Effector memory CD4-positive, alpha-beta T cell (primary cell): ENCODE measurements at places on chromosomes 12 and 14.

- H3K4me1 ChIP-seq: no peaks in the 10 kb centered on the region
- no peak for DNase-seq
- no peaks in the 10 kb centered on the region for H3K27me3 ChIP-seq
- H3K4me3 ChIP-seq: no peak overlapping the region
Measured at GRCh38 chr12:129196927-129197326, 343.6 kb downstream of the GLT1D1 start.

DNA sequence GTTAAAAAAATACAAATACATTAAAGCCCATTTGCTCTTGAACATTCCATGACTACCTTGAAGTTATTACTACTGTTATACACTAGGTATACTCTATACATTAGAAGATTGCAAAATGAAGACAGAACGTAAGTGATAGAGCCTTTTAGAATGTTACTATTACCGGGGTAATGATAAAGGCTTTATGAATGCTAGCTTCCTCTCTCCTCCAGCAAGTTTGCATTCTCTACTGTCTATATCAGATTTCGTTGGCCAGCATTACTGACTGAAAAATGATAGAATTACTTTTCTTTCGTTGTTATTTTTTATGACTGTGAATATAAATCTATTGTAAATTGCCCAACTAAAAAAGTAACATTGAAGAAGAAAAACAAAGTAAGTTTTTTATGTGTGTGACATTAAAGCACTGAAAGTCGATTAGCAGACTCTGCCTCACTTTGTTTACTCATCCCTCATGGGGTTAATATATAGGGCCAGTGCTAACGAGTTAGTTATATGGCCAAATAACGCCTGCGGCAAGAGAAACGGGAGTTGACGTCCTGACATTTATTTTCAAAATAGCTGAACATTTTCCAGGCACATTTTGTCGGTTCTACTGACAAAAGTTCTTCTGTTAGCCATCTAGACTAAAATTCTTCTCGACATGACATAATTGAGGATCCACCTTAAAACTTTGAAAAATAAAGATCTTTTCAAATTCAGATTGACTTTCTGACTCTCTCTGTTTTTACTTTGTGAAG, 163.8 kb upstream of the KITLG start:
- peaks cover 2% of the 10 kb centered on the region for H3K27me3 ChIP-seq
- H3K4me1 ChIP-seq: no peaks in the 10 kb centered on the region
- no peak for DNase-seq
- H3K27ac ChIP-seq: no peak overlapping the region
- H3K36me3 ChIP-seq: no peaks in the 10 kb centered on the region
- H3K4me3 ChIP-seq: no peak overlapping the region

DNA sequence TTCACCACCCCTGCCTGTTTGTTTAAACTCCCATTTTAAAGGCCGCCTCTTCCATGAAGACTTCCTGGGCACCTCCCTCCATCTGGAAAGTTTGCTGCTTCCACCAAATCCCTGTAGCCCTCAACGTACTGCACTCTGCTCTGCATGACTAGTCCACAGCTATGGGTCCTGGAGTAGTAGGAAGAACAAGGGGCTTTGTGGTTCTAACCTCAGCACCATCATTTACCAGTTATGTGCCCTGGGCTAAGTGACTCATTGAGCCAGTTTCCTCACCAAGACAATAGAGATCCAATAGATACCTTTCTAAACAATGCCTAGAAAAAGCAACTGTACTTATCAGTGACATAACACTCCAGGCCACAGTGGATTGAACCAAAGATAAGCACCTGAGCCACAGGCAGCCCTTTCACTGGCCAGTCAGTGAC, 8.5 kb upstream of the LTBP2 start:
- no peak overlapping the region for H3K4me3 ChIP-seq
- no peaks in the 10 kb centered on the region for H3K36me3 ChIP-seq
- H3K4me1 ChIP-seq: peaks cover 20% of the 10 kb centered on the region
- H3K27ac ChIP-seq: no peak overlapping the region
- H3K27me3 ChIP-seq: no peaks in the 10 kb centered on the region
- DNase-seq: peak; percentile 12

DNA sequence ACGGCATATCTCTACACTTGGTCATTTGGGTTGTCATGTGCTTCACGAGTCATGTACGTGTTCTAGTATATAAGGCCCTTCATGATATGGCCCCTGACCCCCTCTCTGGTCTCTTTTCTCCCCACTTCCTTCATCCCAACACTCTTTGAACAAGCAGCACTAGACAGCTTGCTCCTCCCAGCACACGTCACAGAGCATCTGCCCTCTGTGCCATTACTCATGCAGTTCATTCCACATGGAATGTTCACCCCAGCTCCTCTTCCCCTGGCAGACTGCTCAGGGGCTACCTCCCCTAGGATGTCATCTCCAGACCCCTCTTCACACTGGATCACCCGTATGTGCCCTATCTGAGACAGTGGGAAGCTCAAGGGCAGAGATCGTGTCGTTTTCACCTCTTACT, 14.1 kb upstream of the LRP1-AS start:
- DNase-seq: no peak
- no peak overlapping the region for H3K27ac ChIP-seq
- H3K27me3 ChIP-seq: no peaks in the 10 kb centered on the region

- no peak overlapping the region for H3K4me3 ChIP-seq
- H3K27ac ChIP-seq: no peak overlapping the region
- H3K27me3 ChIP-seq: no peaks in the 10 kb centered on the region
- DNase-seq: no peak
- H3K36me3 ChIP-seq: no peaks in the 10 kb centered on the region
- no peaks in the 10 kb centered on the region for H3K4me1 ChIP-seq
Measured at GRCh38 chr12:82793751-82794281, 107.1 kb downstream of the TMTC2 start.

DNA sequence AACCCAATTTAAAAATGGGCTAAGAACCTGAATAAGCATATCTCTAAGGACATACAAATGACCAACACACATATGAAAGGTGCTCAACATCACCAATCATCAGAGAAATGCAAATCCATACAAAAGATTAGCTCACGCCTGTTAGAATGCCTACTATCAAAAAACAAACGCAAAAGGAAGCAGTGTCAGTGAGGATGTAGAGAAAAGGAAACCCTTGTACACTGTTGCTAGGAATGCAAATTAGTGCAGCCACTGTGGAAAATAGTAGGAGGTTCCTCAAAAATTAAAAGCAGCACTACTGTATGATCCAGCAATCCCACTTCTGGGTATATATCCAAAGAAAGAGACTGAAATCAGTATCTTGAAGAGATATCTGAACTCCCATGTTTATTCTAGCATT, 133.0 kb downstream of the CPNE8 start:
- no peak overlapping the region for H3K27ac ChIP-seq
- no peaks in the 10 kb centered on the region for H3K4me1 ChIP-seq
- H3K4me3 ChIP-seq: no peak overlapping the region
- no peaks in the 10 kb centered on the region for H3K36me3 ChIP-seq
- no peak for DNase-seq

GRCh38 chr12:114400925-114401324, 5.0 kb downstream of the TBX5 start:
- H3K4me1 ChIP-seq: no peaks in the 10 kb centered on the region
- H3K27me3 ChIP-seq: peaks cover 46% of the 10 kb centered on the region
- H3K27ac ChIP-seq: no peak overlapping the region
- no peak for DNase-seq
- no peaks in the 10 kb centered on the region for H3K36me3 ChIP-seq
- no peak overlapping the region for H3K4me3 ChIP-seq

DNA sequence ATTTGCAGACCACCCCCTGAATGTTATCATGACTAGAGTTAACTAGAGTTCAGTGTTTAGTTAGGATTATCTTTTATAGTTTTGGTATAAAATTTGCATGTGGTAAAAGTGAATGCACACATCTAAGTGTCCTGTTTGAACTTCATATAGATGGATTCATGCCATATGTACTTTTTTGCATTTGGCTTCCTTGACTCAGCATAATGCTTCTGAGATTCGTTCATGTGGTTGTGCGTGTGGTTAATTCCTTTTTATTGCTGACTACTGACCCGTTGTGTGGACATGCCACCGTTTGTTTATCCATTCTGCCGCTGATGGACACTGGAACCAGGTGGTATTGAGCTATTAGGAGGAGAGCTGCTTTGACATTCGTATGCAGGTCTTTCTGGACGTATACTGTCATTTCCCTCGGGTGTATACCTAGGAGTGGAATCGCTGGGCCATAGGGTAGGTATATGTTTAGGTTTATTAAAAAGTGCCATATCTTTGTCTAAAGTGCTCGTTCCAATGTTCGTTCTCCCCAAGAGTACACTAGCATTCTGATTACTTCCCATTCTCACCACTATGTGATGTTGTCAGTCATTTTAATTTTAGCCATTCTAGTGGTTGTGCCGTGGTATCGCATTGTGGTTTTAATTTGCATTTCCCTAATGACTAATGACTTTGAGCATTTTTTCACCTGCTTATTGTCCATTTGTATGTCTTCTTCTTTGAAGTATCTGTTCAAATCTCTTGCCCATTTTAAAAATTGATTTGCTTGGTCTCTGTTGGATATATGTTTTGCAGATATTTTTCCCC, 37.7 kb downstream of the RIN3 start:
- no peak for DNase-seq
- H3K4me3 ChIP-seq: no peak overlapping the region
- H3K36me3 ChIP-seq: no peaks in the 10 kb centered on the region
- H3K4me1 ChIP-seq: peaks cover 4% of the 10 kb centered on the region
- no peak overlapping the region for H3K27ac ChIP-seq

GRCh38 chr14:46582826-46583225, 68.8 kb downstream of the RPL10L start:
- no peak overlapping the region for H3K4me3 ChIP-seq
- no peak for DNase-seq
- no peak overlapping the region for H3K27ac ChIP-seq
- no peaks in the 10 kb centered on the region for H3K27me3 ChIP-seq

DNA sequence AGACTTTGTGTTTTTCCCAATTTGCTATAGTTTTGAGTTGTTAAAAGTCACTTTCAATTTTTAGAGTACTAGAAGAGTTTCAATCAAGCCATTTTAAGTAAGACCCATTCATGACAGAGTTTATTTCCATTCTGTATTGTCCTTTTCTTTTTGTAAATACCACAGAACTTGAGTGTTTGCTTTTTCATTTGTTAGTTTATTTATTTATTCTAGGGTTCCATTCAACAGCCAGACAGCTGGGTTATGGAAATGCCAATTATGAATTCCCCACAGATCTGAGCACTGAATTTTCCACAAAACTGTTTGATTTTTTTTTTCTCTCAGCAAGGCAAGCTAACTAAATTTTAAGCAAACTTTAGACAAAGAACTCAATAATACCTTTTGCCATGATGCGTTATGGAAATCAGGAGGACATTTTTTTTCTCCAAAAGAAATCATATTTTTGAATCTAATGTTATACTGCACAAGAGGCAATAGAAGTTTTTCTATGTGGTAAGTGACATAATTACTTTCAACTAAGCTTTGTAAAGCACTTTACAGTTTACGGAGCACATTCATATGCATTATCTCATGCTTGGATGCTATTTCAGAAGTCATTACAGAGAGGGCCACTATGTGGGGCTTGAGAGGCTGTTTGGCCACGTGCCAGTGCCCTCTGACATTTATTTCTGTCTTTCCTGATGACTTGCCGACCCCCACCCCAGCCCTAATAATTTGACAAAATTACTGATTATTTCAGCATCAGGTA, 181.5 kb downstream of the VRK1 start:
- H3K27ac ChIP-seq: no peak overlapping the region
- no peaks in the 10 kb centered on the region for H3K4me1 ChIP-seq
- H3K27me3 ChIP-seq: no peaks in the 10 kb centered on the region
- DNase-seq: no peak

GRCh38 chr12:5384015-5384414, 47.9 kb upstream of the NTF3 start:
- H3K27me3 ChIP-seq: no peaks in the 10 kb centered on the region
- H3K4me1 ChIP-seq: no peaks in the 10 kb centered on the region
- no peak overlapping the region for H3K27ac ChIP-seq

DNA sequence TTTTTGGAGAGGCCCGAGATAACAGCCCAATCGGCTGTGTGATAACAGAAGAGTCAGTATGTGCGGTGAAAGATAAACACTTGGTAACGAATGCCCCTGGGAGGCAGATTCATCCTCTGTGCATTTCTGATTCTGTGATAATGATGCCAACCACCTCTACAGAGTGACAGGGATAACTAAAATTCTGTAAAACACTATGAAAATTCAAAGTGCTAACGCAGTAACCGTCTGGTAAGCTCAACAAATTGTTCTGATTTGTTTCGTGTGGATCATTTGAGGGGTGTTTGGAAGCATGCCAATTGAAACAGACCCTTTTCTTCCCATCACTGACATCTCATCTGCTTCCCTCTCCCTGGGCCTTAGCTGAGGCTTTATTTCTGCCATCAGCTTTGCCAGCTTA, 76.3 kb downstream of the ESR2 start:
- peaks cover 92% of the 10 kb centered on the region for H3K36me3 ChIP-seq
- DNase-seq: no peak
- H3K4me1 ChIP-seq: no peaks in the 10 kb centered on the region
- no peak overlapping the region for H3K27ac ChIP-seq
- no peaks in the 10 kb centered on the region for H3K27me3 ChIP-seq

- no peak overlapping the region for H3K4me3 ChIP-seq
- no peaks in the 10 kb centered on the region for H3K27me3 ChIP-seq
- no peak overlapping the region for H3K27ac ChIP-seq
- DNase-seq: no peak
Measured at GRCh38 chr12:49404956-49405355, 37.7 kb downstream of the SPATS2 start.

GRCh38 chr14:59251811-59252771, 63.6 kb downstream of the DAAM1 start:
- no peaks in the 10 kb centered on the region for H3K36me3 ChIP-seq
- no peaks in the 10 kb centered on the region for H3K27me3 ChIP-seq
- no peak overlapping the region for H3K27ac ChIP-seq
- no peaks in the 10 kb centered on the region for H3K4me1 ChIP-seq
- no peak overlapping the region for H3K4me3 ChIP-seq

- H3K36me3 ChIP-seq: no peaks in the 10 kb centered on the region
- H3K27me3 ChIP-seq: no peaks in the 10 kb centered on the region
- DNase-seq: no peak
Measured at GRCh38 chr14:31703056-31703455, 141.9 kb downstream of the NUBPL start.

DNA sequence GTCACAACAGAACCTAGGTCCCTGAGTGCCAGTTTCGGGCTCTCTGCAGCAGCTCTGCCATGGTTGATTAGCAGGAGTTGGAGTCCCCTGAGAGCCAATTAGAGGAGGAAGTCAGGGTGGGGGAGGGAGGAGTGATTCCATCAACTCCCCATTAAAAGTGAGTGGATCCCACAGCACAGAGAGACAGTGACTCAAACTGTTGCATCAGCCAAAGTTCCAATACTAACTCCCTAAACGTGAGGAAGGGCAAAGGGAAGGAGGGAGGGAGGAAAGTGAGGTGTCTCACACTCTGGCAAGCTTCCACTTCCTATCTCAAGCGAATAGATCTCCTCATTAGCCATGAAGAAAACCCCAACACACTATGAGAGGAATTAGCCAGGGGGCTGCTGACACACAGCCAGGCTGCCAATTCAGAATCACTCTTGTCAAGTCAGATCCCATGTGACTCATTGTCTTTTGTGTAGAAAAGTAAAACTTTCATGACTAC, 23.6 kb downstream of the OR11H4 start:
- no peaks in the 10 kb centered on the region for H3K36me3 ChIP-seq
- no peaks in the 10 kb centered on the region for H3K27me3 ChIP-seq
- DNase-seq: no peak
